Upper lobe of right lung (tissue), 1 donor: ENCODE measurements at places on chromosomes 4 and X. TPM values are rescaled to one million over a fixed set of nuclear protein-coding genes. Genes with fewer than 3 reads are reported as not detected.

DNA sequence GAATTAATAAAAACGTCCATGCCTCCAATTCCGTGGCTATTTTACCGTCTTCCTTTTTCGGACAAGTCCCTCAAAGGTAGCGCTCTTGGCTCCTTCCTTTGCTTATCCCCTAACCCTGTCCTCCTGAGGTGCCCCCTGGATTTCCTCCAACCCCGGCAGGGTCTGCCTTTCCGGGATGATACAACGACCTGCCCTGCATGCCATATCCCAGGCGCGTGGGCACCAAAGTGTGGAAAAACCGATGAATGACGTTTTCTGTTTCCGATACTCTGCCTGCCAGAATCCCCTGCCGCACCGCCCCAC, 706 bp upstream of the CSTF2 start:
- no peak for DNase-seq

DNA sequence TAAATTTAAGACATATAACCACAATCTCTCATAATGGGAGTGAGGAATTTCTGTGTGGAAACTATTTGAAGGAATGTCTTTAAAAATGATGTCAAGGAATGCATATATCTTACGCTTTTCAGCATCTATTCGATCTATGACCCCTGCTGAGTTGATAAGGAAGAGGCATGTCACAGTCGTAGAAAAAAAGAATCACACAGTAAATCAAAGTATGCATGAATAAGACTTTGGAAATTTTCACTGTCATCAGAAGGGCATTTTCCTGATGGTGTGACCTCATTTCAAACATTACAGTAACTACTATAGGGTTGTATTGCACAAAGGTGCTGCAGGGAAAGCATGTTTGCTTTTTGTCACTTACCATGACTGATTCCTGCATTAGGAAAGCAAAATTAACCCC, 41.5 kb downstream of the REELD1 start:
- DNase-seq, result no peak

DNA sequence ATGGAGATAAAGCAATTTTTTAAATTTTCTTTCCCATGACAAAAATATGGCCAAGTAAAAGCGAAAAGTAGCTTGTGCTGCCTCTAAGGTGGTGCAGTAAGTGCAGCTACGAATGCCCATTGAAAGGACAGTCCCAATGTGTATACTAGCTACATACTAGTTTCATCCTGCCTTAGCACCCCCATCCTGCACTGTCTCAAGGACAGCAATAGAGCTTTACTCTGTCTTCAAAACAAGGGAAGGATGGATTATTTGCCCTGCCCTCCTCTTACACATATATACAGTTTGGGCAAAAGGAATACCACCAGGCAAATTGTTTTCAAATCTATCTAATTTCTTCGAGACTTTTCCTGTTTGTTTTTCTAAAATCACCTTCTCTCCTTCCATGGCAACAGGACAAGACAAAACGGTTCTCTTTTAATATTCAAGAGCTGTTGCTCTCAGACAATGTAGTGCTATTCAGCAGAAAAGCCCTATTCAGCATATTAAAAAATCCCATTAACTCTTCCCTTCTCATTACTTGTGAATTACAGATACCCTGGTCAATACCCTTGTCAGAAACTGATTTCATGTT, 75.1 kb upstream of the SLC7A11 start:
- DNase-seq, result no peak

Gene XAGE2
- total RNA-seq, result 5.2 TPM

DNA sequence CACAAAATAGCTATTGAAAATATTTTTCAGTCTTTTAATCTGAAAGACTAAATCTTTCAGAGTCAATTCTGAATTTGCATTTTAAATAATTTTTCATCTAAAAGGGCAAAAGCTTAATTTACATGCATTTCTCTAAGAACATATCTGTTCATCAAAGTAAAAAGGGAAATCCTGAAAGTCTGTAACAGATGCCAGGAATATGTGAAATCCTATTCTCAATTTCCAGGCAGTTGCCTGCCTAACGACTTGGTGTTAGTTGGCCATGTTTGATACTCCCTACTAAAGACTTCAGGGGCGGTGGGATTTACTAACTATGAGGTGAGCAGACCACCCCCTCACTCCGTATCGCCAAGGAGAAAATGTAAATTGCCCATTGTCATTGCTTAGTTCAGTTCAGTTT, 136.8 kb downstream of the KIT start:
- DNase-seq, result no peak

GRCh38 chrX:119218198-119218597, 17.9 kb upstream of the PGRMC1 start:
- DNase-seq, result no peak

Gene SHOX
- total RNA-seq, result not detected

- no peak for DNase-seq
These were observed 141.8 kb downstream of the SMIM20 start for GRCh38 chr4:26055855-26056254.

- DNase-seq, result no peak
These were observed 81.7 kb downstream of the EGF start for GRCh38 chr4:109994415-109994827.

GRCh38 chr4:175531405-175532091, 280.5 kb downstream of the GPM6A start:
- DNase-seq, result no peak

DNA sequence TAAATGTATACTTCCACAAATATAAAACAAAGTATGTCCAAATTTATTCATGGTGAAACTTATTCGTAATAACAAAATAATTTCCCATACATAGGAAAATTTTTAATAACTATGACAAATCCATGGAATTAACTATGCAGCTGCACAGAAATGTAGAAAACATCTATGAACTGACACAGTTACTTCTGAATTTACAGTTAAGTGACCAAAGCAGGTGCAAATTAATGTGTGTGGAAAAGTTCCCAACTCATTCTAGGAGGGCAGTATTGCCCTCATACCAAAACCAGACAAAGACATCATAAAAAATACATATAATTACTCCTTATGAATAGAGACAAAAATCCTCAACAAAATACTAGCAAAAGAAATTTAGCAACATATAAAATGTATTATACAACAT, 12.5 kb downstream of the LDOC1 start:
- DNase-seq, result no peak

GRCh38 chr4:1410491-1411325, 4.5 kb upstream of the NKX1-1 start:
- DNase-seq, result peak; percentile 71

DNA sequence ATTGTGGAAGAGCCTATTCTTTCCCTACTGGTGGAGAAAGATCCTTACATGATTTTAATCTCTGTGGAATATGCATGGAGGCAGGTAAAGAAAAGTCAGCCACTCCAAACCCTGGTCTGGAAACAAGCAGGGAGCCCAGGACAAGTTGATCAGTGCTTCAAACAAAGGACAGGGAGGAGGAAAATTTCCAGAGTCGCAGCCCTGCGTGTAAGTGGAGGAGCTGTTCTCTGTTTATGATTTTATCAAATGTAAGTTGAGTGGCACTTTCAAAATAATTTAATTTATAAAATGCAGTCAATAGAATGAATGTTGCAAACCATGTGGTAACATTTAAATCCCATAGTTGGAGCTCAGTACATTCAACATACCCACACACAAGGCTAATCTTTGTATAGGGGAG, 57.0 kb downstream of the SLC34A2 start:
- no peak for DNase-seq

DNA sequence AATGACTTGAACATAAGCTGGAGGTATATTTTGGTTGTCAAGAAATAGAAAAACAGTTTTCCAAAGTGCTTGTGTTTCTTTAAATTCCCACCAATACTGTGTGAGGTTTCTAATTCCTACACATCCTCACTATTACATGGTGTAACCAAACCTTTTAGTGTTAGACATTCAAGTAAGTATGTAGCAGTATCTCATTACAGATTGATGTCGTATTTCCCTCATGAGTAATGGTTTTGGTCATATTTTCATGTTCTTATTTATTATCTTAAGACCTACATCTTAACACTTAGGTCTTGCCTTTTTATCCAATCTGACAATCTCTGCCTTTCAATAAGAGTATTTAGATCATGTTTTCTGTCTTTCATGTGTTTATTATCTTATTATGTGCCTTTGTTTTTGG, 253.7 kb upstream of the ANXA10 start:
- DNase-seq, result no peak

- DNase-seq, result no peak
These were observed 13.4 kb upstream of the PAPSS1 start for GRCh38 chr4:107733431-107733925.

- no peak for DNase-seq
These were observed 43.6 kb downstream of the TLR10 start for GRCh38 chr4:38738940-38739803.

GRCh38 chrX:119607018-119607389, 780 bp upstream of the NKRF start:
- DNase-seq, result no peak

- no peak for DNase-seq
These were observed 63.7 kb downstream of the SPCS3 start for GRCh38 chr4:176383273-176384077.

- no peak for DNase-seq
These were observed 43.0 kb downstream of the AMELX start for GRCh38 chrX:11336201-11336600.

GRCh38 chrX:46251755-46252154, 293.5 kb downstream of the ZNF674 start:
- no peak for DNase-seq

GRCh38 chr4:75004755-75005668, 72.1 kb downstream of the PARM1 start:
- no peak for DNase-seq

- DNase-seq, result no peak
These were observed 487.6 kb downstream of the GRXCR1 start for GRCh38 chr4:43380093-43380492.

DNA sequence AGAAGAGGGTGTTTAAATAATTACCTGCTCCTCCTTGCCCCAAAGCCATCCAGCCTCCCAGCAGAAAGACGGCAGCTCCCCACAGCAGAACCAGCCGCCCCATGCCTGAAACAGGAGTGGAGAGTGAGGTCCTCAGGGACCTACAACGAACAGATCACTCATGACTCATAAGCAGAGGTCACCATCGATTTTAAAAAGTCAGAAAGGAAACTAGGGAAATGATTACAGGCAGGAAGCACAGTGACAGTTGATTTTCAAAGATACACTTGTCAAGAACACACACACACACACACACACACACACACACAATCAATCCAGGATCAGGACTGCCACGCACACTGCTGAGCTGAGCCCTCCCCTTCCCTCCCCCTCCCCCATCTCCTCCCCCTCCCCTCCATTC, at the start of gene CRLF2:
Gene CRLF2, minus strand, starts transcription at position 118 of the 400 bp plus-strand sequence. Its CDS starts 15 bp downstream, at position 103.
- no peak for DNase-seq

DNA sequence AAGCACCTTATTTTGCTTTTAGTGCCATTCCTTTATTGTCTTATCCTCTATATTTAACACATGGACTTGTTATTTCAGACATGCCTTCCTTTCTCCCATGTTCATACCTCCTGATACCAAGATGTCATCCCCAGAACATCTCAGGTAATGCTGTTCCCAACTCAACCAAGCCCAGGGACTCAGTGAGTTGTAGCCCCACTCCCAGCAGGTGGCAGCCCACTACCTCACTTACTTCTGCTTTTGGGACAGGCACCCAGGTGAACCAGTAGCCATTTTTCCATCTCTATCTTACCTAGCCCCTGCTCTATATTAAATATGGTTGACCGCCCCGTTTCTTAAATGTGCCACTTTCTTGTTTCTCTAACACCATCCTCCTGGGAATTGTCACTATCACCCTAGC, 199.0 kb downstream of the DCHS2 start:
- DNase-seq, result no peak

Gene DCLK2
- 4.9 TPM for total RNA-seq

DNA sequence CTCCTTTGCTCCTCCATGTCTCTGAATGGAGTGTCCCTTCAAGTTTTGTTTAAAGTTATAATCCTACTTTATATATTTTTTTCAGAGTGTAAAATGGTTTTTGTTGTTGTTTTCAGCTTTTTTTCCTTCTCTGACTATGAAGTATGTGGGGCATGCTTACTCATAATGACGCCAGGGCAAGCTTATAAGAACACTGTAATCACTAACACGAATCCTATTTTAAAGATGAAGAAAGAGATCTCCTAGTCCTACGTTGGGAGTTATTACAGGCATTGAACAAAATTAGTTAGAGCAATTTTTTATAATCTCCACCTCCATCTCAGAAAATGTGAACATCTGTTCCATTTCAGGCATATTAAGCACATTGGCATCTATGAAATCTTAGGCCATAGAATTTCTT, 268.1 kb upstream of the MAGEB2 start:
- no peak for DNase-seq

DNA sequence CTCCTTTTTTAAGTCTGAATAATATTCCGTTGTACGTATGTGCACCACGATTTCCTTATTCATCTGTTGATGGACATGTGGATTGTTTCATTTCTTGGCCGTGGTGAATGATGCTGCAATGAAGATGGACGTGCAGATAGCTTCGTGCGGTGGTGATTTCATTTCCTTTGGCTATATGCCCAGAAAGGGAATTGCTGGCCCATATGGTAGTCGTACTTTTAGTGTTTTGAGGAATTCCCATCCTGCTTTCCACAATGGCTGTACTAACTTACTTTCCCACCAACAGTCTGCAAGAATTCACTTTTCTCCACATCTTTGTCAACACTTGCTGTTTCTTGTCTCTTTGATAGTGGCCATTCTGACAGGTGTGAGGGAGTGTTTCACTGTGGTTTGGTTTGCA, 12.8 kb downstream of the ZFP42 start:
- no peak for DNase-seq

GRCh38 chrX:39777623-39778025, 320.1 kb downstream of the BCOR start:
- no peak for DNase-seq

GRCh38 chr4:67456577-67457196, 88.6 kb downstream of the CENPC start:
- no peak for DNase-seq

Gene CXCL13
- total RNA-seq, result not detected

DNA sequence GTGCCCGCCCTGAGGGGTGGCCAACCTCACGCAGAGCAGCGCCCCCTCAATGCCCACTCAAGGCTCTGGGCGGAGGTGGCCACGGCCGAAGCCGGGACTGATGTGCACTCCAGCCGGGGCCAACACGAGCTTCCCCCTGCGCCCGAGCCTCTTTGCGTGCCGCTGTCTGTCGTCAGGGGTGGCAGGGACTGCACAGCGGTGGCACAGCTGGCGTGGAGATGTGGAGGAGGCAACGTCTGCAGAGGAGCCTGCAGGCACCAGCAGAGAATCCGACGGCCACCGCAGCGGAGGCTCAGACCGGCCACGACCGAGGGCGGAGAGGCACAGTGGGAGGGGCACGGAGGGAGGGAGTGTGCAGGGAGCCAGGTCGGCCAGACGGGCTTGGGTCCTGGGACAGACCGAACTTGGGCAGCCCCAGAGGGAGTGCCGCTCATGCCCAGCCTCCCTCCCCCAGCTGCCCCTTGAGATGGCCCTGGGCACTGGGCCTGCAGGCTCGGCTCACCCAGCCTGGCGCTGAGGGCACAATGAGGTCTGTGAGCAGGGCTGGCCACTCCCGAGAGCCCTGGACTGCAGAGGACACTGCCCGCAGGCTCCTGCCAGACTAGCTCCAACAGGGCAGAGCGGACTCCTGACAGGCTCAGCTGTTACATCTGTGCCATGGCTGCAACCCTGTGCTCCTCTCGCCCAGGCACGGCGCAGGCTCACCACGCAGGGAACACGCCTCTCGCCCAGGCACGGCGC, 46.5 kb upstream of the CPLX1 start:
- DNase-seq, result no peak
